ENCODE measurements at places on chromosomes 13 and 19. TPM values are rescaled to one million over a fixed set of nuclear protein-coding genes. Genes with fewer than 3 reads are reported as not detected.

GRCh38 chr13:49898792-49899191, 37.3 kb downstream of the SPRYD7 start:
- no peaks in the 10 kb centered on the region for H3K4me1 ChIP-seq
- no peaks in the 10 kb centered on the region for H3K27me3 ChIP-seq
- H3K36me3 ChIP-seq = no peaks in the 10 kb centered on the region

DNA sequence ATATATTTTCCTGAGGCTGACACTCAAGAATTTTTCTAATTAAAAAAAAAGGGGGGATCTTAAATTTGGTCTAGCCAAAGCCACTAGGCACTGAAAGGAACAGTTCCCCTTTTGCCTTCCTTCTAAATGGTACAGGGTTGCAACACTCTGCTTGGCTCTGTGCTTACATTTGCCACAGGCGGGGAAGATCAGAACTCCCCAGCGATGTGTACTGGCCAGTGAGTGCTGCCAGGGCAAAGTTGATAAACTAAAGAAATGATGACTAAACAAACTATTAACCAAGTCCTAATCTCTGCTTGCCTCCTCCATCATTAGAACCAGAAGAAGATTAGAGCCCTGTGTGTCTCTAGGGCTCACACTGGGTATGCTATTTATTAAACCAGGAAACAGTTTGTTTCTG, 75.3 kb upstream of the SCEL start:
- H3K4me1 ChIP-seq = no peaks in the 10 kb centered on the region
- H3K4me3 ChIP-seq = no peak overlapping the region
- H3K27me3 ChIP-seq = no peaks in the 10 kb centered on the region
- no peaks in the 10 kb centered on the region for H3K36me3 ChIP-seq
- no peak for DNase-seq
- no peak overlapping the region for H3K27ac ChIP-seq

- H3K27ac ChIP-seq = no peak overlapping the region
- peak overlapping the region; percentile 94 for H3K4me3 ChIP-seq
- peaks cover 12% of the 10 kb centered on the region for H3K4me1 ChIP-seq
- H3K27me3 ChIP-seq = no peaks in the 10 kb centered on the region
- no peak for DNase-seq
- no peaks in the 10 kb centered on the region for H3K36me3 ChIP-seq
Observed at GRCh38 chr19:19662344-19662743, 1.1 kb downstream of the ATP13A1 start.

- no peaks in the 10 kb centered on the region for H3K4me1 ChIP-seq
- DNase-seq = no peak
- H3K27ac ChIP-seq = no peak overlapping the region
- no peak overlapping the region for H3K4me3 ChIP-seq
- no peaks in the 10 kb centered on the region for H3K27me3 ChIP-seq
- H3K36me3 ChIP-seq = no peaks in the 10 kb centered on the region
Observed at GRCh38 chr13:98295371-98295770, 118.3 kb upstream of the RNF113B start.

- no peak for DNase-seq
- no peak overlapping the region for H3K4me3 ChIP-seq
- H3K27me3 ChIP-seq = no peaks in the 10 kb centered on the region
- no peaks in the 10 kb centered on the region for H3K36me3 ChIP-seq
- no peaks in the 10 kb centered on the region for H3K4me1 ChIP-seq
- H3K27ac ChIP-seq = no peak overlapping the region
Observed at GRCh38 chr19:51637362-51637978, 7.3 kb upstream of the SIGLEC5 start.

- H3K4me3 ChIP-seq = no peak overlapping the region
- H3K27ac ChIP-seq = no peak overlapping the region
- no peaks in the 10 kb centered on the region for H3K4me1 ChIP-seq
- no peak for DNase-seq
Observed at GRCh38 chr13:77042566-77043177, 15.7 kb upstream of the FBXL3 start.

DNA sequence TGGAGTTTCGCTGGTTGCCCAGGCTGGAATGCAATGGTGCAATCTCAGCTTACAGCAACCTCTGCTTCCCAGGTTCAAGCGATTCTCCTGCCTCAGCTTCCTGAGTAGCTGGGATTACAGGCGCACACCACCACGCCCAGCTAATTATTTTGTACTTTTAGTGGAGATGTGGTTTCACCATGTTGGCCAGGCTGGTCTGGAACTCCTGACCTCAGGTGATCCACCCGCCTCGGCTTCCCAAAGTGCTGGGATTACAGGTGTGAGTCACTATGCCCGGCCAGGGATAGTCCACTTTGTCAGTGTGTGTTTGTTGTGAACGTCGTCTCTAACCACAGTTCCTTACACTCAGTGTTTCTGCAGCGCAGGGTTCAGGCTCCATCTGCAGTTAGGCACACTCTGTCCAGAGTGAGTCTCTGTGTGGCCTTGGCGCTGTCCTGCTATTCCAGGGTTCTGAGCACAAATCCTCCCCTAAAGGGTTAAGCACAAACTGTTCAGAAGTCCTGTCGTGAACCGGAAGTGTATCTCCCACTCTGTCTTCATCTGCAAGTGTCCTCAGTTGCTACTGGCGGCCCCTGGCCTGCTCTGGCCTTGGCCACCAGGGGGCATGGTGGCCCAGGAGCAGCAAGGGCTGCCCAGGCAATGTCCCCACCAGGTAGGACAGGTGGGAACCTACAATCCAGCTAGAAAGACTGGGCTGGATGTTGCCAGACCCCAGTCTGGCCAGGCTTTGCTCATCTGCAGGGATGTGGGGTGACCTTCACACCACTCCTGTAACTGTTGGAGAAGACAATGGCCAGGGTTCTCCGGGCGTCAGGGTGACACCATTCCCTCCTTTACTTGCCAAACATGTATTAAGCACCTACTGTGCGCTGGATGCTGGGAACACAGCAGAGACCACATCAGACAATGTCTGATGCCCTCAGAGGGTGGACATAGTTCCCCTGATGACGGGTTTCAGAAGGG, 38.8 kb upstream of the GATAD2A start:
- no peaks in the 10 kb centered on the region for H3K27me3 ChIP-seq
- no peaks in the 10 kb centered on the region for H3K36me3 ChIP-seq
- no peak overlapping the region for H3K4me3 ChIP-seq
- H3K4me1 ChIP-seq = peaks cover 29% of the 10 kb centered on the region
- H3K27ac ChIP-seq = peak overlapping the region; percentile 2

- no peaks in the 10 kb centered on the region for H3K4me1 ChIP-seq
- no peaks in the 10 kb centered on the region for H3K36me3 ChIP-seq
- no peaks in the 10 kb centered on the region for H3K27me3 ChIP-seq
- H3K27ac ChIP-seq = no peak overlapping the region
- no peak for DNase-seq
Observed at GRCh38 chr13:22893204-22893603, 287.6 kb upstream of the SGCG start.

- H3K27me3 ChIP-seq = no peaks in the 10 kb centered on the region
- no peak overlapping the region for H3K4me3 ChIP-seq
- no peaks in the 10 kb centered on the region for H3K4me1 ChIP-seq
- H3K27ac ChIP-seq = no peak overlapping the region
- peaks cover 5% of the 10 kb centered on the region for H3K36me3 ChIP-seq
Observed at GRCh38 chr19:38143847-38144246, 80.2 kb downstream of the DPF1 start.

- no peak for DNase-seq
- H3K4me3 ChIP-seq = no peak overlapping the region
- H3K27me3 ChIP-seq = peaks cover 4% of the 10 kb centered on the region
- no peaks in the 10 kb centered on the region for H3K4me1 ChIP-seq
Observed at GRCh38 chr13:26095338-26095737, 43.5 kb upstream of the SHISA2 start.

IGFL1 gene
- not detected for total RNA-seq

DNA sequence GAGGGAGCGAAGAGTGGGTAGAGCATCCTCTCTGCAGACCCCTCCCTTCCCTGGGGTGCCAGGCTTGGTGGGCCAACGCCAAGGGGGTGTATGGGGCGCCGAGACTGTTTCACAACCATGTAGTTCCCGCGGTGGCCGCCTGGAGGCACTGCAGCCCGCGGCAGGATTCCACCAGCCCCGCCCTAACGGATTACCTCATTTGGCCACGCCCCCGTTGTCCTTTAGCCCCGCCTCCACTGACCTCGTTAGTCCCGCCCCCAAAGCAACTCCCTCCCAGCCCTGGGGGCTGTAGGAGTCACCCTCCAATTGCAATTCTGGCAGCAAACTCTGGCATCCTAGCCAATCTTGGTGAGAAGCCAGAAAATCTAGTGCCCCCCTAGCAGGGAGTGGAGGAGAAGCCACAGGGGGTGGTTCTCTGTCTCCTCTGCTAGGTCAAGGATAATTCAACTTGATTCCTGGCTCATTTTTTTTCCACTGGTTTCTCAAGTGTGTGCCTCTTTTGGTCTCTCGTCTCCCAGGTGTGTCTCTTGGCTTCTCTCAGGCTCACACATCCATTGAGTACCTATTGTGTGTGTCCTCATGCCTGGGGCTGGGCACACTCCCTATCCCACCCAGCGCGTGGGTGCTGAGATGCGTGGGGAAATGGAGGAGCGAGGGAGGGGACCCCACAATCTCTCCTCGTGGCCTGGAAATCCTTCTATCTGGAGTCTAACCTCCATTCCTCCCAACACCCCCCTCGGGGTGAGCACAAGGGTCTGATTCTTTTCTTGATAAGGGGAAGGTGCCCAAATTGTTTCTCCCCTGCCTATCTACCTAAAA, 2.0 kb downstream of the OLFM2 start:
- DNase-seq = peak; percentile 80
- H3K4me3 ChIP-seq = no peak overlapping the region
- H3K36me3 ChIP-seq = no peaks in the 10 kb centered on the region

GATAD2A gene
- total RNA-seq = 40.6 TPM

CLDND2 gene
- 1.7 TPM for total RNA-seq

DNA sequence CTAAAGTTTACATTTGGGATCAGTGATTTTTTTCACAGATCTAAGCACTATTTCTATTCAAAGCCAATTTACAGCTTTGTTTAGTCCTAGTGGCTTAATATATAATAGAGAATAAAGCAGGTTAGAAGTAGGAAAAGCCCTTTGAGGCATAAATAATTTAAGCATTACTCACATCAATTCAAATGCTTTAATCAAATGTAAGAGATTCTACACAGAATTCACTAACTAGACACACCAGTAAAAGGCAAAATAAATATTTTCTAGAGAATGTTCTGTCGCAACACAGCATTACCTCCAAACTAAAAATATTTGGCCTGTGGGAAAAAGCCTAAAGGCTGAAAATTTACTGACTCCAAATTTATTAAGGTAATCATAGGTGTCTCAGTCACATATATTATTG, 31.3 kb downstream of the KCTD12 start:
- no peaks in the 10 kb centered on the region for H3K4me1 ChIP-seq
- DNase-seq = no peak
- H3K36me3 ChIP-seq = no peaks in the 10 kb centered on the region
- no peak overlapping the region for H3K4me3 ChIP-seq
- H3K27ac ChIP-seq = no peak overlapping the region

DNA sequence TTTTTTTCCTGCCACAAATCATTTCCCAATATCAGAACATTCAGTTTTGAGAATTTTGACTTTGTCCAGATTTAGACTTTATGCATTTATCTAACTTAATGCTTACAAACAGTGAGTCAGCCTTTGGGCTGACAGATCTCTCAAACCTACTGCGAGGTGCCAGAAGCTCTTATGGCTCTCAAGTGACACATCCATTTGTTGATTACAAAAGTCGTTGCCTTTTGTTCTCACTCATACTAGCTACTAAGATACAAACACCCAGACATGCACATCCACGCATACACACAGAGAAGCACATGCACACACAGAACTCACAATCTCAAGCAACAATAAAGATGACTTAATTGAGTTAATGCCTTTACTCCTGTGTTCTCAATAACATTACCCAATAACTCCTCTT, 1147.5 kb downstream of the DIAPH3 start:
- no peaks in the 10 kb centered on the region for H3K36me3 ChIP-seq
- H3K4me3 ChIP-seq = no peak overlapping the region
- H3K27me3 ChIP-seq = no peaks in the 10 kb centered on the region
- no peaks in the 10 kb centered on the region for H3K4me1 ChIP-seq
- H3K27ac ChIP-seq = no peak overlapping the region

- DNase-seq = no peak
- H3K27me3 ChIP-seq = no peaks in the 10 kb centered on the region
- no peaks in the 10 kb centered on the region for H3K36me3 ChIP-seq
- H3K4me3 ChIP-seq = no peak overlapping the region
- peaks cover 7% of the 10 kb centered on the region for H3K4me1 ChIP-seq
Observed at GRCh38 chr13:102700088-102701031, 5.5 kb upstream of the METTL21C start.

- H3K36me3 ChIP-seq = no peaks in the 10 kb centered on the region
- no peaks in the 10 kb centered on the region for H3K4me1 ChIP-seq
- H3K27me3 ChIP-seq = no peaks in the 10 kb centered on the region
- H3K4me3 ChIP-seq = no peak overlapping the region
- peak; percentile 12 for DNase-seq
Observed at GRCh38 chr19:23283925-23284324, 33.7 kb upstream of the ZNF724 start.

GRCh38 chr19:35037716-35038622, 3.6 kb upstream of the HPN start:
- peaks cover 46% of the 10 kb centered on the region for H3K4me1 ChIP-seq
- no peaks in the 10 kb centered on the region for H3K36me3 ChIP-seq
- no peak for DNase-seq
- no peak overlapping the region for H3K4me3 ChIP-seq

- no peak overlapping the region for H3K4me3 ChIP-seq
- DNase-seq = no peak
- no peaks in the 10 kb centered on the region for H3K36me3 ChIP-seq
- H3K27ac ChIP-seq = no peak overlapping the region
- no peaks in the 10 kb centered on the region for H3K27me3 ChIP-seq
Observed at GRCh38 chr13:75258159-75258782, 223.7 kb downstream of the TBC1D4 start.

C13orf42 gene
- total RNA-seq = not detected

ZNF66 gene
- 1.7 TPM for total RNA-seq

DNA sequence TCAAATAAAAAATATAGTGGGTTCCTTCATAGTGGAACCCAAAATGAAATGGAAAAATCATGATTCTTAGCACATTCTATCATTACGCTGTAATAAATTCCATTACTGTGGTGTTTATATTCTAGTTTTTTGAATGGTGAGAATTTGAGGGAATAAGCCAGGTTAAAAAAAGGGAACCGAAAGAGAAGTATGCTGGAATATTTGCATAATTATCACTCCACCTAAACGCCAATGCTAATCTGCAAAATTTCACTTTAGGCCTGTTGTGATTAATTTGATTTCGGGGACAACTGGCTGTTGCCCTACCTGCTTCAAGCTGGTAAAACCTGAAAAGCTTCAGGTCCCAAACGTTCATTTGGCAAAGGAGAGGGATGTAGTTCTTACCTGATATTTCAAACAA, 32.1 kb upstream of the SCEL start:
- no peaks in the 10 kb centered on the region for H3K36me3 ChIP-seq
- no peaks in the 10 kb centered on the region for H3K27me3 ChIP-seq
- DNase-seq = no peak

GRCh38 chr13:43797869-43798268, 11.1 kb upstream of the ENOX1 start:
- DNase-seq = no peak
- H3K36me3 ChIP-seq = no peaks in the 10 kb centered on the region
- H3K27ac ChIP-seq = no peak overlapping the region
- H3K4me3 ChIP-seq = no peak overlapping the region
- no peaks in the 10 kb centered on the region for H3K27me3 ChIP-seq
- H3K4me1 ChIP-seq = no peaks in the 10 kb centered on the region

- H3K27ac ChIP-seq = peak overlapping the region; percentile 61
- DNase-seq = no peak
- no peaks in the 10 kb centered on the region for H3K36me3 ChIP-seq
- H3K4me1 ChIP-seq = peaks cover 79% of the 10 kb centered on the region
- H3K4me3 ChIP-seq = no peak overlapping the region
- H3K27me3 ChIP-seq = no peaks in the 10 kb centered on the region
Observed at GRCh38 chr13:39397896-39398265, 205.1 kb downstream of the LHFPL6 start.

GRCh38 chr13:114017028-114017630, 43.3 kb upstream of the C13orf46 start:
- H3K27ac ChIP-seq = no peak overlapping the region
- DNase-seq = peak; percentile 14
- H3K4me3 ChIP-seq = no peak overlapping the region
- no peaks in the 10 kb centered on the region for H3K27me3 ChIP-seq

CDX2 gene
- not detected for total RNA-seq

SWSAP1 gene
- 1.7 TPM for total RNA-seq

Data from heart right ventricle (tissue), 16 donors.